Activated naive CD4-positive, alpha-beta T cell treated with anti-CD3 and anti-CD28 coated beads, Interleukin-2, amount 50 U/mL, for 72 hours (primary cell): ENCODE measurements at places on chromosomes 16 and 17. TPM values are rescaled to one million over a fixed set of nuclear protein-coding genes. Genes with fewer than 3 reads are reported as not detected.

The GSG1L gene
- not detected for total RNA-seq

The IGFBP4 gene
- total RNA-seq = 85.1 TPM

The LDHD gene
- total RNA-seq = 0.82 TPM

The KIF19 gene
- total RNA-seq = not detected

The SKAP1 gene
- total RNA-seq = 65.0 TPM

The CNTD1 gene
- total RNA-seq = 0.43 TPM

The HS3ST3B1 gene
- 5.0 TPM for total RNA-seq

The RPRML gene
- total RNA-seq = not detected

The KCNJ2 gene
- 0.05 TPM for total RNA-seq

The GCGR gene
- not detected for total RNA-seq

The PLD2 gene
- 31.4 TPM for total RNA-seq

The SHISA6 gene
- not detected for total RNA-seq

The KRT33B gene
- total RNA-seq = not detected

The EPX gene
- total RNA-seq = not detected

The PDK2 gene
- 14.3 TPM for total RNA-seq

The CDH8 gene
- not detected for total RNA-seq

The DHRS7C gene
- not detected for total RNA-seq

The C1QTNF8 gene
- not detected for total RNA-seq

The ST6GALNAC2 gene
- not detected for total RNA-seq
